ENCODE measurements at places on chromosomes 1 and 21. TPM values are rescaled to one million over a fixed set of nuclear protein-coding genes. Genes with fewer than 3 reads are reported as not detected.
A peak's percentile ranks its signal among the peaks of the same experiment; 100 is the strongest.

ITLN2 gene
- polyA plus RNA-seq, result 1.9 TPM

PTPRC gene
- polyA plus RNA-seq, result 18.9 TPM

CFAP45 gene
- polyA plus RNA-seq, result 0.30 TPM

C8A gene
- polyA plus RNA-seq, result 0.34 TPM

HCRTR1 gene
- polyA plus RNA-seq, result 0.81 TPM

SPOCD1 gene
- 1.2 TPM for polyA plus RNA-seq

DNAI4 gene
- polyA plus RNA-seq, result 3.6 TPM

- peak; percentile 55 for DNase-seq
Measured at GRCh38 chr1:206556750-206557635, 49.7 kb downstream of the RASSF5 start.

- no peak for DNase-seq
Measured at GRCh38 chr1:65734979-65735378, 57.7 kb upstream of the PDE4B start.

DNA sequence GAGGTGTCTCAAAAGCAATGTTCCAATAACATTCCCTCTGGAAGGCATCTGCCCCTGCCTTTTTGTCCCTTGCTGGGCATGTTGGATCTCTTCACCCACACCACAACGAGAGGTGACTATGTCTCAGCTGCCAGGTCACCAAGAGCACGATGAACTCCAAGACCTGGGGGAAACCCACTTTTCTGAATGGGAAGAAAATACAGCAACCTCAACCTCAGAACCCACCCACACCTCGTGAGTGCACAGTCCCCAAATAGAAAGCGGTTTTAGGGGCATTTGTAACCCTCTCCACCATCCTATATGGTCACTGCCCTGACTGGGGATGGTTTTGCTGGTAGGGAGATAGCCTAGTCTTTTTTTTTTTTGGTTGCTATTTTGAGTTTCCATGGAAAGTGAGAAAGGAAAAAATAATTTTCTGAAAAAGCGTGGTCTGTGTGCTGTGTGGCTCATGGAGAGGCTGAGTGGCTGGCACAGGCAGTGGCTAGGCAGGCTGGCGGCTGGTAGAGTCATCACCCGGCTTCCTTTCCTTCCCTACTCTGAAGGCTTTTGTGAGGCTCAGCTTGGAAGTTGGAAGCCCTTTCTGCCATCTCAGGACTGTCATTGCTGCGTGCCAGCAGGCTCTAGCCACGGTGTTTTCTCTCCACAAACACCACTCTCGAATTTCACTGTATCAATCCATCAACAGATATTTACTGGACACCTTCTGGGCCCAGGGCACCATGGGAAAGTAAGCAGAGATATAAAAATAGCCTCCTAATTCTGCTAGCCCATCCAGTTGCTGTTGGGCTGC is 15.8 kb downstream of the TSPAN2 start:
- no peak for DNase-seq

GRCh38 chr1:211092955-211093354 is 41.0 kb downstream of the KCNH1 start:
- DNase-seq, result no peak

DNA sequence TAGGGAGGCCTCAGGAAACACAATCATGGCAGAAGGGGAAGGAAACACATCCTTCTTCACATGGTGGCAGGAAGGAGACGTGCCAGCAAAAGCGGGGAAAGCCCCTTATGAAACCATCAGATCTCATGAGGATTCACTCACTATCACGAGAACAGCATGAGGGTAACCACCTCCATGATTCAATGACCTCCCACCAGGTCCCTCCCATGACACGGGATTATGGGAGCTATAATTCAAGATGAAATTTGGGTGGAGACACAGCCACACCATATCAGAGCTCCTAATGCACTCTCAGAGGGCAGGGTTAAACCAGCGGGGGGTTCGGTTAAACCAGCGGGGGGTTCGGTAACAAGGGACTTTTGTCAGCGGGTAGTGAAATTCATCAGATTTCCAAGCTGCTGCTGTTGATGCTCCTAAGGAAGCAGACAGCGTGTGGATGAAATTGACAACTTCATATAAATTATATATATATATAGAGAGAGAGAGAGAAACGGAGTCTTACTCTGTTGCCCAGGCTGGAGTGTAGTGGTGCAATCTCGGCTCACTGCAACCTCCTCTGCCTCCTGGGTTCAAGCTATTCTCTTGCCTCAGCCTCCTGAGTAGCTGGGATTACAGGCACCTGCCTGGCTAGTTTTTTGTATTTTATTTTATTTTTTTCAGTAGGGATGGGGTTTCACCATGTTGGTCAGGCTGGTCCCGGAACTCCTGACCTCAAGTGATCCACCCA is 4.2 kb downstream of the CSTB start:
- DNase-seq, result no peak

- DNase-seq, result peak; percentile 29
Measured at GRCh38 chr1:19209439-19209989, 552 bp downstream of the UBR4 start.

- DNase-seq, result no peak
Measured at GRCh38 chr1:46689897-46690296, 18.2 kb downstream of the TEX38 start.

DNA sequence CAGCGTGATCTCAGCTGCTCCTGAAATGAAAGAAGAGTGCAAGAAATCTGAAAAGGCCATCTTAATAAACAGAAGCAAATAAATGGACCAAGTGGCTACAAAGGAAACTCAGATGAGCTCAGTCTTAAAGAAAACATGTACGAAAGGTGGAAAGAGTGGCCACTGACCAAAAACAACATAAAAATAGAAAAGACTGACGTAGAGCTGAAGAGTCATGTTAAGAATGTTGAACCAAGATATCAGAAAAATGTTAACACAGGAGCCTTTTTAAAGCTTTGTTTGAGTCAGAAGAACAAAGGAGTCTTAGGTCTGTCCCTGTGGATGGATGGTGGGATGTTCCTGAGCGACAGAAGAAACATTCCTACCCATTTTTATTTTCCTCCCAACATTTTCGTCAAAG is 30.8 kb upstream of the ZNF648 start:
- no peak for DNase-seq

DNA sequence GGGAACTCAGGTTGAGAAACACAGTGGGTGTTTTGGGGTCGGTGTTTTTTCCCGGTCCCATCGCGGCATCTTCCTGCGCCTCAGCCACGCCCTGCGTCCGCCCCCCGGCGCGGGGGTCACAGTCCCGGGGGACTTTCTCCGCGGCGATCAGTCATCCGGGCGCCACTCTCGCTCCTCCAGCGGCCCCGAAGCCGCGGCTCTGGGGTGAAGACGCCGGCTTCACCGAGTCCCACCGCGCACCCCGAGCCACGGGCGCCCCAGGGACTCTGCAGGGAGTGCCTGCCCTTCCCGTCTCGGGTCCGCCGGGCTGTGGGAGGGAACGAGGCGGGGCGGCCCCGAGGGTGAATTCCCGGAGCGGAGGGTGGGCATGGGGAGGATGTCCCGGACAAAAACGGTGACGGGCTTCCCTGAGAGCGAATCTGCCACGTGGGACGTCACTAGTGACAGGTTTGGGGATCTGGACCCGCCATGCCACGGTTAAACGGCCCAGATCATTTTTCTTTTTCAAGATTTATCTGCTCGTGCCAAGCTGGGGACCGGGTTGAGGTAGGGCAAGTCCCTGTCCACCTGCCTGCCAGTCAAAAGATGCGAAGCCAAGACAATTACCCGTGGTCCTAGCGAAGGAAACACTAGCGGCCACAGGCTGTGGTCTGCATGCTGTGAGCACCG is 717 bp upstream of the BATF3 start:
- DNase-seq, result no peak

- DNase-seq, result no peak
Measured at GRCh38 chr1:151813271-151813977, 8.2 kb upstream of the LINGO4 start.

- no peak for DNase-seq
Measured at GRCh38 chr1:109393617-109394233, 4.0 kb downstream of the SORT1 start.

DNA sequence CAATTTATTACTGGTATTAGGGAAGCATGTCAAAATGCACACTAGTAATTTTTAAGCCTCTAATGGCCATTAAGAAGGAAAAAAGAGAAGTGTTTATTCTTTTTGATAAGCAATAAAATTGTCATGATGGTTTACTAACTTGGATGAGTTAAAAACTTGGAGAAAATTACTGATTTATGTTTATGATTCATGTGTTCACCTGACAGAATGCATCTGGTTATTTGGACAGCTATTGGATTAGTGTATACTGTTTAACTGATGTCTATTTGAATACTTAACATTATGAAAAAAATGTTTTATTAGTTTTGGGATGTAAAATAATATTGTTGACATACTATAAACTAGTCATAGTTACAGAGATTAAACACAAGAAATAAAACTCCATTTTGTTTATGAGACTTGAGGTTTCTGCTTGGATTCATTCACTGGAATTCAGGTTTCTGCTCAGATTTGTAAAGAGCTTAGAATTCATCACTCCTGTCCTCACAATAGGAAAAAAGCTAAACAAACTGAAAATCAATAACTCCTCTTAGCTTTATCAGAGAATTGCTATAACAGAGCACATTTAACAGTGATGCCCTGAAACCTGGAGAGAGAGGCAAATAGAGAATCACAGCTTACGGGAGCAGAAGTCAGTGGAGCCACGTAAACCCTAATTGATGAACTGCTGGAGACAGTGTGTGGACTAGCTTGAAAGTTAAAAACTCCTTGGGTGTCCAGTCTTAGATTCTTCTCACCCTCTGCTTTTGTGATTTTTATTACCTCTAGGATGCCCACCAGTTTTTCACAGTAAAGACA is 56.7 kb downstream of the RALGPS2 start:
- no peak for DNase-seq

DNA sequence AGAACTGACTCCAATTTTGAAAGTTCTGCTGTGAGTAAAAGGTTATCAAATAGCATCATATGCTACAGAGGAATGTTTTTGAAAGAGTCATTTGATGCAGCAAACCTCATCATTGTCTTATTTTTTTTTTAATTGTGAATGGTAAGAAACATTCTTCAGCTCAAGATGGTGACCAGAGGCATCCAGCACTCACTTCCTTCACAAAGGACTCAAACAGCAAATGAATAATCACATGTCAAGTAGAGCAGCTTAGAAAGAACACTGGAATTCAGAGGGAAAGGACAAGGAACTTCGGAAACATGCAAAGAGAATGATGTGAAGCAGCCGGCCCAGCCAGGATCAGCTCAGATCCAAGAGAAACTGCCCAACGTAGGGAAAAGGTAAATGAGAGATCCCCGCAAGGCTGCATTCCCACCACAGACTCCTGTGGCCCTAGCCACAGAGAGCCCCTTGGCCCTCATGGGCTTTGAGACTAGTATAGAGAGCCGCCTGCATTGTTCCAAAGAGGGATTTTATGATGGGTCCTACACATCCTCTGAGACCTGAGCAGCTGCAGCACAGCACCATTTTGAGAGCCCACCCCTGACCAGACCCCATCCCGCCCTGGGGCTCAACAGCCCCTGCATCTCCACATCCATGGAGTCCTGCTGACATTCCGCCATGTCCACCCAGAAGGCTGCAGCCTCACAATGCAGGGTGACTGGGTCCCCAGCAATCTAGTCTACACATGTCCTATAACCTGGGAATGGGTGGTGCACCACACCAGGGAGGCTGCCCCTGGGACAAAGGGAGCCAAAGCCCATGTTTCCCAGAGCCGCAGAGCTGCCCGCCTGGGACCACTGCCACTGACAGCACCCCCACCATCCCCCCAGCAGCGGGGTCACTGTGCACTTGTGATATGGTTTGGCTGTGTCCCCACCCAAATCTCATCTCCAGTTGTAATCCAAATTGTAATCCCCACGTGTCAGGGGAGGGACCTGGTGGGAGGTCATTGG is 21.2 kb upstream of the UTS2 start:
- no peak for DNase-seq

DNA sequence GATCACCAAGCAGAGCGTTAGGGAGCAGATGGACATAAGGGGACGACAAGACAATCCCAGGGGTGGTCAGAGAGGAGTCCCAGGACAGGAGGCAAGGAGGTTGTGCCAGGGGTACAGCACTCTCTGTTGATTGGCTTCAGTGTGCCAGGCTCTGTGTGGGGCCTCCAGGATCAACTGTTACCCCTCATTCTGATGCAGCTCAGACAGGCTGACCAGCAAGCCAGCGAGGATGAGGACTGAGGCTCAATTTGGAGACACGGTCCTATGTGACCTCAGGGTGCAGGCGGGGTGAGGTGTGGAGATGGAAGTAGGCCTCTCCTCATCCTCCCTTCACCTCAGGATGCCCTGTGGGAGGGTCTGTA is 4.0 kb downstream of the HYI start:
- DNase-seq, result no peak

DNA sequence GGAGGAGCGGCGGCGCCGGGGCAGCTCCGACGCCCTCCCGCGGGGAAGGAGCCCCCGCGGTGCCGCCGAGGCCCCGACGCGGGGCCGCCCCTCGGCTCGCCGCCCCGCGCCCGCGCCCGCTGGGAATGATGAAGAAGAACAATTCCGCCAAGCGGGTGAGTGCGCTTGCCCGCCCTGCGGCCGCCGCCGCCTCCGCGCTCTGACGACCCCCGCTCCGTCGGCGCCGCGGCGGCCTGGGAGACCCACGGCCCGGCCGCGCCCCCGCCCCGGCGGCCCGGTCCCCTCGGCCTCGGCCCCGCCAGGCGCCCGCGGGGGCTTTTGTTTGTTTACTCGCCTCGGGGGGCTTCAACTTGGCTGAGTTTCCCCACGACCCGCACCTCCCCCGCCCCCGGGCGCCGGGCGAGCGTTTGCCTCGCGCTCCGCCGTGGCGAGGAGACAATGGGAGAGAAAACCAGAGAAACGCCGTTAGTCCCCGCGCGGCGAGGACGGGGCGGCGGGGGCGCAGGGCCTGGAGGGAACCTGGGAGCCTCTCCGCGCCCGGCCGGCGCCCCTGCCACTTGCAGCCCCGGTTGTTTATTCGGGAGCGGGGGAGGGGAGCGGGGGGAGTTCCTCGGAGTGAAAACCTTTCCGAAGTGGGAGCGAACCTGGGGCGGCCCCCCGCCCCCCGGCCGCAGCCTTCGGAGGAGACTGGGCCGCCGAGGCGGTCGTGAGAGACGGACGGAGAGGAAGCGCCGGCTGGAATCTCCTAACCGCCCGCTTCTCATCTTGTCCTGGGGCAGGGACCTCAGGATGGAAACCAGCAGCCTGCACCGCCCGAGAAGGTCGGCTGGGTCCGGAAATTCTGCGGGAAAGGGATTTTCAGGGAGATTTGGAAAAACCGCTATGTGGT is 661 bp downstream of the PLEKHO1 start:
- peak; percentile 30 for DNase-seq
